ENCODE measurements at places on chromosomes 7 and 10.

GRCh38 chr10:97336446-97336845 is 1.9 kb upstream of the FRAT2 start:
- no peak for DNase-seq

DNA sequence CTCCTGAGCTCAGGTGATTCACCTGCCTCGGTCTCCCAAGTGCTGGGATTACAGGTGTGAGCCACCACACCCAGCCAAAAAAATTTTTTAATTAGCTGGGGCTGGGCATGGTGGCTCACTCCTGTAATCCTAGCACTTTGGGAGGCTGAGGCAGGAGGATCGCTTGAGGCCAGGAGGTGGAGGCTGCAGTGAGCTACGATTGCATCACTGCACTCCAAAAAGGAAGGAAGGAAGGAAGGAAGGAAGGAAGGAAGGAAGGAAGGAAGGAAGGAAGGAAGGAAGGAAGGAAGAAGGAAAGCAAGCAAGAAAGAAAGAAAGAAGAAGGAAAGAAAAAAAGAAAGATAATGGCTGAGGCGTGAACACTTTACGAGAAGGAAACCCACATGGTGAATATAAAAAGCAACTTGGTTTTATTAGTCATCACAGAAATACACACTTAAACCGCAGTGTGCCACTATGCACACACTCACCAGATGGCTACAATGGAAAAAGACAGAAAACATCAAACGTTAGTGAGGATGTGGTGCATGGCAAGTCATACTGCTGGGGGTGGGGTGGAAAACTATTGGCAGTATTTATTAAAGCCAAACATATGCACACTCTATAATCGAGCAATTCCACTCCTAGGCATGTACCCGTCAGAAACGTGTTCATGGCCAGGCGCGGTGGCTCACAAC is 4.4 kb upstream of the CCL26 start:
- DNase-seq: no peak

GRCh38 chr10:28508304-28508925 is 24.5 kb upstream of the WAC start:
- no peak for DNase-seq

- no peak for DNase-seq
These were observed 35.4 kb downstream of the CCDC3 start for GRCh38 chr10:12966067-12966466.
